EH (cell line): ENCODE measurements at places on chromosomes 4 and X.

- no peak for DNase-seq
Observed at GRCh38 chr4:164483711-164484110, 270.2 kb upstream of the SMIM31 start.

DNA sequence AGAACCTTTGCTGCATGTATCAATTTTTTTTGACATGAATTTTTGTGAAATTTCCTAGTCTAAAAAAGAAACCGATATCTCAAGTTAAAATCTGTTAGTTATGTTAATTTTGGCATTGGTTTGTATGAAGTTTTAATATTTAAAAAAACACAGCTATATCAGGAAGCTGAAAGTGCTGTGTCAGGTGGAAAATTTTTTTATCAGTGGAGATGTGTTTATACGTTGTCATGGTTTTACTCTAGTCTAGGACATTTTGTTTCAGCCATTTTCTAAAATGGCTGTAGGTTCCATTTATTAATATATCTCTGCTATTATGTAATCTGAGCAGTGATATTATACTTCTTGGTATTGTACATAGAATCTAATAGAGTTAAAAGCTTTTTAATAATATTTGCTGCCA is 34.2 kb downstream of the OCRL start:
- no peak for DNase-seq

GRCh38 chrX:78123190-78123589 is 16.3 kb downstream of the TAF9B start:
- peak; percentile 35 for DNase-seq

- DNase-seq = peak; percentile 42
Observed at GRCh38 chrX:38968344-38969216, 167.3 kb downstream of the MID1IP1 start.

- DNase-seq = peak; percentile 19
Observed at GRCh38 chr4:13705521-13706041, 78.1 kb upstream of the BOD1L1 start.

DNA sequence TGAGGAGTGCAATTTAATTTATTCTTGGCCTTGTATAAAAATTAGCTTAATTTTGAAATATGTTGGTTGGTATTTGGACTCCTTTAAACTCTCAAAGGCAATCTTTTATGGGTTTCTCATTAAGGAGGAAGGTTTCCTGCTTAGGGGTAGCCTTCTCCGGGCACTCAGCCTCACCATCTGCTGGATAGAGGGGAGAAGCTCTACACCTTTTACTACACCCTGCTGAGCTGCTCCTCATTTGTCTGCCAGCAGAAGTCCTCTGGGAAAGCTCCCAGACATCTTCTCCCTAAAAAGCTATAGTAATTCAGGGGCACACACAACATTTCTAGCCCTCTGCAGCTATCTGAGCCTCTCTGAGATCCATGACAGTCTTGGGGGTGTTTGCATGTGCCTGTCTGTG is 179.1 kb downstream of the SOWAHB start:
- no peak for DNase-seq

DNA sequence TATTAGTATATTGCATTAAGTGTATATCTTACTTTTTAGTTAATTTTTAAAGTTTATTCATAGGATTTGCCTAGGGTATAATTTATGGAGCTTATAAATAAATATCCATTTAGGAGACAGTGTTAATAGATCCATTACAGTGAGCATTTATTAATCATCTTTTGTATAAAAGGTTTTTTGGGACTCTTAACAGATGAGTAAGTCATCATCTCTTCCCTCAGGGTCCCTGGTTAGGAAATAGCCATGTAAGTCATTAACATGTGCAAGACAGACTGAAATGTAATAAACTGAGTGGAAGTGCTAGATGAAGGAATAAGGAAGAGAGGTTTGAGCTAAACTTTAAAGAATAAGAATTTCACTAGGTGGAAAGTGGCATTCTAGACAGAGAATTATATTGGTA is 69.2 kb downstream of the PAQR3 start:
- no peak for DNase-seq

GRCh38 chrX:78658414-78658813 is 714 bp downstream of the RTL3 start:
- no peak for DNase-seq

- no peak for DNase-seq
Observed at GRCh38 chr4:57059890-57060716, 50.1 kb downstream of the IGFBP7 start.

GRCh38 chr4:138135610-138136009 is 106.5 kb downstream of the SLC7A11 start:
- no peak for DNase-seq

- no peak for DNase-seq
Observed at GRCh38 chrX:114075073-114075673, 508.7 kb upstream of the HTR2C start.

- no peak for DNase-seq
Observed at GRCh38 chr4:8710946-8711345, 118.4 kb downstream of the CPZ start.

DNA sequence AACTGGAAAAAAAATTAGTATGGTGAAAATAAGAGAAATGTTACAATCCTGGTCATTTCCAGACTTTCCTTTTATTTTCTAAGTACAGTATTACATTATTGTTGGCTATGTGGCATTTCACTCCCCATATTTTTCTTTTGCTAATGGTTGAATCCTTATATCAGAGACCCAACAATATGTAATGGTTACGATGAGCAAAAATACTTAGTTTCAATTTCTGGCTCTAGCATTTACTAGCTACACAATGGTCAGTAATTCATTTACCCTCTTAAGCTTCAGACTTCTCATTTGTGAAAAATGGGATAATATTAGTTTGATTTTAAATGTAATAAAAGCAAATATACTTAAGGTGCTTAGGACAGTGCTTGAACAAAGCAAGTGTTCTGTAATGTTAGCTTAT is 942.9 kb upstream of the PABPC4L start:
- DNase-seq = no peak

DNA sequence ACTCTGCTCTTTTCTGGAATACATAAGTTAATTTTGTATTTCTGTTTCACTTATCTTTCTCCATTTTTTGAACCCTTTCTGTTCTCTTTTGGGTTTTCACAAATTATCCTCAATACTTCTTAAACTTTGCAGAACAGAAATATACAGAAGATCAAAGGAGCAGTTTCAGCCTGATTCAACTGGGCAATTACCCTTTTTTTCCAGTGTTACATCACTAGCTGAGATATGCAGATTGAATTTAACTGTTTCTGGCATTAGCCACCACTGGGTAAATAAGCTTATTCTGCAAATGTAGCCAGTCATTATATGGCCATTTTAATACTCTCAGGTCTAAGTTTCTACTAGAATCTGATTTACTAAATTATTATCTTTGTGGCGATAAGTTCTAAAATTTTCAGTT is 66.9 kb upstream of the GRID2 start:
- peak; percentile 20 for DNase-seq

DNA sequence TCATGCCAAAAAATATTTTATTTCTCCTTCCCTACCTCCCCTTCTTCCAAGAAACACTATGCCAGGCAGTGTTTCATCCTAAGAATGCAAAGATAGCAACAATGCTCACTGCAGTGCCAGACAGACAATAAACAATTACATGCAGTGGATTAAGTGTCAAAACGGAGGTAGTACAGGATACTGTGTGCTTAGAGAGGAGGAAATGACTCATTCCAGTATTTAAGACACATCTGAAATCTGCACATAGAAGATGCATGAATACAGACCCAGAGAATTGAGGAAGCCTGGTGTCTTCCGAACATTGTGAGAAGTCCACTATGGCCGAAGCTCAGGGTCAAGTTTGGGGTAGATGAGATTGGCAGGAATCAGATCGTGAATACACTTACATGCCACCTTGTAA is 326.4 kb downstream of the PPP3CA start:
- peak; percentile 76 for DNase-seq

GRCh38 chr4:150680651-150681050 is 98.7 kb downstream of the MAB21L2 start:
- no peak for DNase-seq

DNA sequence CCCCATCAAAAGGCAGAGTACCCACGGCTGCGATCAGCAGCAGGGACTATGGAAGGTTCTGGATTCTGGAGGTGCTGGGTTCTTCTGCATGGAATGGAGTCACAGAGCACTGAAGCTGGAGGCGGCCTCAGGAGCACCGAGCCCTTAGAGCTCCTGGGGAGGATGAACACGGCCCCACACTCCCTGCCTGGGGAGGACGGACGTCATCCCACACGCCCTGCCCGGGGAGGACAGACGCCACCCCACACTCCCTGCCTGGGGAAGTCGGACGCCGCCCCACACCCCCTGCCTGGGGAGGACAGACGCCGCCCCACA is 9.9 kb downstream of the LRPAP1 start:
- DNase-seq = no peak

GRCh38 chr4:182126096-182126495 is 117.1 kb upstream of the TENM3 start:
- DNase-seq = peak; percentile 51

DNA sequence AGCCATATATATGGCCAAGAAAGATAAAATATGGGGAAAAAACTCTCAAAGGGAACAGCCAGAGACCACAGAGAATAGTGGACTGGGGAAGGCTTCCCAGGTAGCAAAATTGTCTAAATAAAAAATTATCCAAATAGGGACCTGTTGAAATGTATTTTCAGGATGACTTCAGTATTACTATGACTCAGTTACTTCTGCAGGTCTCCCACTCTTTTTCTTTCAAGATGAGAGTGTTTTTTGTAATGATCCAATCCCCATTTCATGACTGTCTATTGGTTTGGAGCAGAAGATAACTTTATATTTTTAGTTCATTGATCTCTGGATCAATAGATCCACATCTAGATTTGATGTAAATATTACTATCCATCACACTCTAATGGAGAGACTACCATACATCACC is 372.1 kb upstream of the EMCN start:
- no peak for DNase-seq

- no peak for DNase-seq
Observed at GRCh38 chr4:138291431-138291830, 49.3 kb upstream of the SLC7A11 start.

- no peak for DNase-seq
Observed at GRCh38 chr4:2750719-2751605, 5.2 kb downstream of the TNIP2 start.

- DNase-seq = no peak
Observed at GRCh38 chr4:37440501-37440900, 196.0 kb downstream of the NWD2 start.

DNA sequence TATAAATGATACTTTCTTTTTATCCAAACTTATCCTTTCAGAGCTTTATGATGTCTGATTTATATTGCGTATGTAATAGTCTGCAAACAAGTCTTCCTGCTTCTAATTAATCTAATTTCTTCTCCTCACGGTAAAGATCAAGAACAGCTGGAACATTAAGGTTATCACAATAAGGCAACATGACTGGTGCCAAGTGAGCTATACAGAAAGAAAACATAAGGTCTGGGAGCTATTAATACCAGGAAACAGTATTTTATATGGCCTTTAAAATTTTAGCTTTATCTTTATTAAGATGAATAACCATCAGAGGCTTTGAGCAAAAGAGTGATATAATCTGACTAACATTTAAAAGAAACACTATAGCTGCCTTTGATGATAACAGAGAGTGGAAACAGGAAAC is 28.7 kb upstream of the CABS1 start:
- no peak for DNase-seq

DNA sequence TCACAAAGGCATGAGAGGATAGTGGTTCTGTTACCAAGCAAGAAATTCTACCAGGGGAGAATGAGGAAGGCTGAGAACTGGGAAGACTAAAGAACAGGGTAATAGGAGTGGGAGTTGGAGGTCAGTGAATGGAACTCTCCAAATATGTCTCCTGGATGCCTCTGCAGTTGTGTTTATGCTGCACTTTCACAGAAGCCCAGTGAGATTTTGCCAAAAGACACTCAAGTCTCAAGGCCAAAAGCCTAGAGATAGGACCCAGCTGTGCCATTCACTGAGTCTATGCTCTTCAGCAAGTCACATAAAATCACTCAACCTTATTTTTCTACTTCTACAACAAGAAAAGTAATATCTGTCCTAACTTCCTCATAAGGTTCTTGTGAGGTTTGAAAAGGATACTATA is 285.4 kb downstream of the UNC5C start:
- DNase-seq = no peak

- DNase-seq = peak; percentile 26
Observed at GRCh38 chrX:41921492-41922430, 1.6 kb downstream of the CASK start.

DNA sequence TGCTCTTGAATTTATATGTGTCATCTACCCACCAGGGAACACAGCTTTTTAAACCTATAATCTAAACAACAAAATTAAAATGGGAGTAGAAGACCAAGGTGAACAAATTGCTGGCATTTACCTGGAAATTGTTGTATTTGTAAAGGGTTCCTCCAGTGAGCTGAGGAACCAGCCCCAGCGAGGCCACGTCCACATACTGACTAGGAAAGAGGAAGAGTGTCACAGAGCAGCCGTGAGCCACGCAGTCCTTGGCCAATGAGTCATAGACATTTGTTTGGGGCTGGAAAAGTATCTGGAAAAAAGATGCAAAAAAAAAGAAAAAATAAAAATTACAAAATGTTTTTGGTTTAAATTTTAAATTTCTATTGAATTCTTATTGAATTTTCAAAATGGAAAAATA is 58.7 kb downstream of the METTL14 start:
- DNase-seq = peak; percentile 50

GRCh38 chr4:90753068-90753467 is 625.9 kb downstream of the CCSER1 start:
- DNase-seq = no peak

- peak; percentile 44 for DNase-seq
Observed at GRCh38 chr4:141074098-141074878, 59.0 kb downstream of the RNF150 start.

DNA sequence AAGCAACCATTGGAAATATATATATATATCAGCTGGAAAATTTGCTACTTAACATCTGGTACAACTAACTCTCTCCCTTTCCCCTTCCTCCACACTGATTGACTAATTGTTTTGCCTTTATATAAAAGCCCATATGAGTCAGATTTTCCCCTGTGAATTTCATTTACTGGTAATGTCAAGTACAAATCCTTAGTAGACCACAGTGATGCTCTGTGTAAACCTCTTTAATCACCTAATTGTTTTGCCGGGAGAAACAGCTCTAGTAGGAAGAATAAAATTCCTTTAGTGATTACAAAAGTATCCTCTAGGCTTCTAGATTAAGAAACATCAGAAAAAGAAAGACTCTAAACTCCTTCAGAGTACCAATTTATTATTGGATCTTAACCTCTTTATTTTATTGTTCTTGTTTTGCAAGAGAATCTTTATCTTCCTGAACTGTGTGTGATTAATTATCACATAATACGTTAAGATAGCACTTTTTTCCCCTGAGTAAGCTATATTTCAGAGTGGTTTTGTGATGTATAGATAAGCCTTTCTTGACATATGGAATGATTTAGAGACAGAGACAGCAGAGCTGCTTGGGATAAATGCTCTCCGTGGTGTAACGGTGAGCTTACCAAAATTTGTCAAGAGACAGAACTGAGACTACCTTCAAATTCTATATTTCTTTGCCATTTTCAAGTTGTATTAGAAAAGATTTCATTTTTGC is 1606.4 kb upstream of the TENM3 start:
- DNase-seq = no peak

GRCh38 chr4:174847801-174848427 is 18.9 kb upstream of the GLRA3 start:
- DNase-seq = no peak
